Globus pallidus (tissue), 1 donor: ENCODE measurements at places on chromosomes 3 and 15.

- DNase-seq, result peak; percentile 2
Measured at GRCh38 chr3:106068381-106068780, 199.6 kb upstream of the CBLB start.

GRCh38 chr3:195021692-195022091, 249.3 kb downstream of the XXYLT1 start:
- DNase-seq, result no peak

- DNase-seq, result no peak
Measured at GRCh38 chr3:138219255-138219654, 32.2 kb downstream of the ARMC8 start.

DNA sequence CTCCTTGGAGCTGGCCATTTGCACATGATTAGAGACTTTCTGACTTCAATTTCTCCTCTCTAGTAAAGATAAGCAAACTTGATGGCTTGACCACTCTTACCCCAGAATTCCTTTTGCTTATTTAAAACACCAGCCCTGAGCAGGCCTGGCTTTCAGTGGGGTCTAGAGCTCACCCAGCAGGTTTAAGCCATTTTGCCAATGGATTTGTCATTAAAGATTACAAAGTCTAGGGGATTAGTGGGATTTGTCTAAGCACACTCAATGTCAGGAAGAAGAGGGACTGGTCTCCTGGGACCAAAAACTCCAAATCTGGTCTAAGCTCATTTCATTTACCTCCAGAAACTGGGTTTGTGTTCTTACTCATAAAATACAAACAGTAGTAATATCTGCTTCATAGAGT, 57.3 kb upstream of the SNTN start:
- DNase-seq, result no peak

DNA sequence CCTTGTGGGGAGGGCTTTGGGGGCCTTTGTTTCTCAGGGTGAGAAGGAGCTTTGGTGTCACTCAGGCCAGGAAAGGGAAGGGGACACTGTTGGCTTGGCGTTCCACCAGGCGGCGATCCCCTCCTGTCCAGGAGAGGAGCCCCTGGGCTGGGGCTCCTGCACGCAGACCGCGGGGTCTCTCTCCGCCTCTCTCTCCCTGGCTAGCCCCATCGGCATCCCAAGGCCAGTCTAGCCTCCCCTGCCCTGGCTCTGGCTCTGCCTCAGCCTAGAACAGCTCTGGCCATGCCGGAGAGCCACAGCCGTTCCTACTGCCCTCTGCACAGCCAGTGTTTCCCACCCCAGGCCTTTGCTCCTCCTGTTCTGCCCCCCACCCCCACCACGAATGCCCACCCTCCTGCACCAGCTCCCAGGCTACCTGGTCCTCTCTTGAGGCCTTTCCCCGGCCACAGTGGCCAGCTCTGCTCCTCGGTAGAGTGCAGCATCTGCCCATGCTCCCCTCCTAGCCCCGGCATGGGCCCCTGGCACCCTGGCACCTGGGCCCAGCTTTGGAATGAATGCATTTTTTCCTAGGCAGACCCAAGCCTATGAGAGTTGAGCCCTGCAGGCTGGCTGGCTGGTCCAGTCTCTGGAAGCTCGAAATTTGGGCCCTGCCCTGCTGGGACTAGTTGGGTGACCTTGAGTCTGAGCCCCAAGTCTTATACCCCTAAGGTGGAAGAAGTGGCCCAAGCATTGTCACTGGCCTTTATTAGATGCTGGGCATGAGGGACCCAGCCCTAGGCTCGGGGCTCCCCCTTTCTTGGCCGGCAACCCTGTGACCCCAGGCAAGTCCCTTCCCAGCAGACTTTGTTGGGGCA, 2.4 kb downstream of the PLXNA1 start:
- no peak for DNase-seq

GRCh38 chr15:68278345-68278594, 725 bp downstream of the FEM1B start:
- DNase-seq, result no peak

- no peak for DNase-seq
Measured at GRCh38 chr3:39671600-39671999, 137.8 kb upstream of the MYRIP start.

GRCh38 chr15:72179950-72180581, 17.5 kb downstream of the GRAMD2A start:
- peak; percentile 85 for DNase-seq

DNA sequence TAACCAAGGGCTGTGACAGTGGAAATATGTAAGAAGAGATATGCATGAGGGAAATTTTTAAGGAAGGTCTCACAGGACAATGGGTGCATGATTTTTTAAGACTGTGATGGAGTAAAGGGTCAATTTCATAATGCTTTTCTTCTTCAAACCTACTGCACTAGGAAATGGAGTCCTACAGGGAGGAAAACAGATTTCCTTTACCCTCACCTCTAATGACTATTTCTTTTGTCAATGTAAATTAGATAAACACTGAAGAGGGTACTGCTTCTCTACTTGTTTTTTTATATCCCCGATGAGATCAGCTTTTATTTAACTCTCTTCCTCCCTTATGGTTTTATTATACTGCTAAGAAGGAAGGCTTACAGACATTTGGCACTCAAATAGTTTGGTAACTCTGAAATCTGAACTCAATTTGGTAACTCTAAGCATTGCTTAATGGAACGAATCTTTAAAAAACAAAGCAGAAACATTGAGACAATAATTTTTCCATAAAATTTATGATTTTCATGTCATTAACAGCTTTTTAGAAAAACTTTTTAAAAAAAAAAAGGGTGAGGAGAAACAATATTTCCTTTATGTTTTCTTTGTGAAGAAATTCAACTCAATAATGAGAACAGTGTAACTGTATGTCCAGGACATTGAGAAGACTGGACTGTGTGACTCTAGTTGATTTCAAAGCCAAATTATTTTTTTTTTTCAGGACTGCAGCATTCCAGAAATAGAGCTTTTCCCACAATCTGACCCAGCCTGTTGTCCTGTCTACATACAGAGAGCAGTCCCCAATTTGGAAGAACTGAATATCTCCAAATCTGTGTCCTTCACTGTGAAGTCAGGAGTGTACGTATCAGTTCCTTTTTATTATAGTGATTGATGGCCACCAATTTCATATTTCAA, 64.4 kb downstream of the CRYBG3 start:
- no peak for DNase-seq

GRCh38 chr3:9040996-9041395, 77.7 kb upstream of the RAD18 start:
- no peak for DNase-seq

GRCh38 chr3:47163169-47164006, 525 bp downstream of the SETD2 start:
- DNase-seq, result peak; percentile 34

- no peak for DNase-seq
Measured at GRCh38 chr15:98866511-98866910, 141.1 kb downstream of the PGPEP1L start.

GRCh38 chr3:160607826-160608225, 42.5 kb upstream of the KPNA4 start:
- DNase-seq, result no peak

- DNase-seq, result no peak
Measured at GRCh38 chr3:28039829-28040228, 201.6 kb upstream of the CMC1 start.

DNA sequence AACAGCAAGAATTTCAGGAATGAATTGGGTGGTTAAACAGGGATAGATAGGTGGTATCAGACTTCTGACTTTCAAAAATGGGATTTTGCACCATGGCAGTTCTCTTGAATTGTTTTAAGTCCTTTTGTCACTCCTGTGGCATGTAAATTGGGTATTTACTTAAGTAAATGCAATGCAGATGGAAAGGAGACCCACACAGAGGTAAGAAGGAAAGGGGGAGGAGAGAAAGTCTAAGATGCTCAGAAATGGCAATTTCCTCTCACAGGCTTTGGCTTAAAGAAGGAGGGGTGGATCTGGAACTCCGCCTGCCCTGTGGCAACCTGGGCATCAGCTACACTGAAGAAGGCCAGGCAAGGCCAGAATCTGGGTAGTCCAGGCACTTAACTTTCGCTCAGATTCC, 197.1 kb upstream of the UBE2E1 start:
- DNase-seq, result no peak

- DNase-seq, result no peak
Measured at GRCh38 chr15:79804838-79805237, 92.0 kb downstream of the MTHFS start.

DNA sequence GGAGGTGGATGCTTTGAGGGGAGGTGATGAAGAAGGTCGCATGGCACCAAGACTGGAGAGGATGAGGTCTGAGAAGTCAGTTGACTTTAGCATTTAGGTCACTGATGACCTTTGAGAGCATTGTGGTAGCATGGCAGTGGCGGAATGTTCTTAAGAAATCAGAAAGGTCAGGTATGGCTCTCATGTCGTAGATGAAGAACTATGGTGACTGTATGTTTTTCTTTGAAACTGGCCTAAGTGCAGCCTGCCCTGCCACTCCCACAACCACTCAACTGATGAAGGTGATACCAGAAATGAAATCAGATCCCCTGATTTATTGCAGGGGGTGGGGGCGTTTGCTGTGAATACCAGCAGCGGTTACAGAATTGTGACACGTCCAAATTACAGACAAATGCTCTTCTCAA, 102.6 kb downstream of the ITPR1 start:
- DNase-seq, result no peak

GRCh38 chr3:101172516-101172915, 147.9 kb downstream of the IMPG2 start:
- DNase-seq, result no peak

DNA sequence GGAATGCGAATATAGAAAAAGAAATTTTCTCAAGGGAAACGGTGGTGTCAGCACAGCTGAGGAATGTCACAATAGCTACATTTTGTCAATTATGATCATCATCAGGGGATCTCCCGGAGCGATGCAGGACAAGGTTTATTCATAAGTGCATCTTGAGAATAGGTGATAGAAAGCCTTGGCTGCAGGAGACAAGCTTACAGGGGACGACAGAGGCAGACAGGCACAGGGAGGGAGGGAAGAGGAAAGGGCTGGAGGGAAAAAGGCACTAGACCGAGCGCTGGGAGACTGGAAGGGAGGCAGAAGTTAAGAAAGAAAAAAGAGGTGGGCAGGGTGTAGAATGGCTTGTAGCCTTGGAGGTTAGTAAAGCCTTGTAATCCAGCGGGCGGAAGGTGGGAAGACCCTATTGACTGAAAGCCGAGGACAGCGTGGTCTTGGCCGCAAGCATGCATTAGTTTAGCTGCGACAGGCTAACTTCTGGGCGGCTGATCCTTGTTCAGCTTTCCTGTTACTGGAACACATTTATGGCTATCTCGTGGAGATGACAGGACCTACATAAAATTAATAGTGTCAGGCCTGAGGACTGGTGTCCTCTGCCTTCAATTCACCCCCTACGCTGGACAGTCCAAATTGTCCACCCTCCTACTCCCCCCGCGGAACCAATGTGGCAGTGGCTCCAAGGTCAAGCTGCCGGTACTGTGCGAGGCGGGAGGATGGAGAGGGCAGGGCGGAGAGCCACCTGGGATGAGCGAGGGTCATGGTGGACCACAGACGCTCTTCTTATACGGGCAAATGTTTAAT, 1.4 kb upstream of the NECTIN3 start:
- DNase-seq, result peak; percentile 51

GRCh38 chr3:64422192-64422591, 196.9 kb upstream of the PRICKLE2 start:
- no peak for DNase-seq

DNA sequence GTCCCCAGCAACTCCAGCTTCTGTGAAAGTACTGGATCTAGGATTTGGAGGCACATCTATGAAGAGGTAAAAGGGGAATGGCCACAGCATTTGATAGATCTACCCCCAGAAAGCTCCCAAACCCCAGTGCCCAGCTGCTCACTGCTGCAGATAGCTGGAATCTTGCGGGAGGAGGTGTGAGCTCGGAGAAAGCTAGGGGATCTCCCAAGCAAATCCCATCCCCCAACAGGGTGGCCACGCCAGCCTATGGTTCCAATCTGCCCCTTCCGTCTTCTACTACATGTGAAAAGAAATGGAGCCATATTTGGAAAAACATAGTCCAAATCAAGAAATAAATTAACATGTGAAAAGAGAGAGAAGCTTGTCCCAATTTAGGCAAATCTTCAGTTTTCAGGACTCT, 42.0 kb downstream of the SEMA5B start:
- DNase-seq, result no peak

GRCh38 chr15:62612771-62613170, 429.8 kb upstream of the TPM1 start:
- no peak for DNase-seq

- no peak for DNase-seq
Measured at GRCh38 chr3:111675846-111676210, 80.7 kb upstream of the ZBED2 start.

DNA sequence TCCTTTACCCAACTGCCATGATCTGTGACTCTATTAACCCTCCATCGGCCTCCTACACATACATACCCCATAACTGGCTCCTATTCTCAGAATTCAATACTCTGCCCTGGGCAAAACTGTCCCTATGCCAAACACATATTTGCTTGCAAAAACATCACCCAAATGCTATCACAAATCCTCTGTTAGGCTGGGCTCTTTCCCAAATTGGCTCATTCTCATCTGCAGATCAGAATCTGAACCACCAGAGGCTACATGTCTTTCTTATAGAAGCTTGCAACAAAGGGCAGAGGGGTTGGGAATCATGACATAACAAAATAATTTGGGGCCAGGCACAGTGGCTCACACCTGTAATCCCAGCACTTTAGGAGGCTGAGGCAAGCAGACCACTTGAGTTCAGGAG, 45.4 kb upstream of the GOLM2 start:
- peak; percentile 26 for DNase-seq

DNA sequence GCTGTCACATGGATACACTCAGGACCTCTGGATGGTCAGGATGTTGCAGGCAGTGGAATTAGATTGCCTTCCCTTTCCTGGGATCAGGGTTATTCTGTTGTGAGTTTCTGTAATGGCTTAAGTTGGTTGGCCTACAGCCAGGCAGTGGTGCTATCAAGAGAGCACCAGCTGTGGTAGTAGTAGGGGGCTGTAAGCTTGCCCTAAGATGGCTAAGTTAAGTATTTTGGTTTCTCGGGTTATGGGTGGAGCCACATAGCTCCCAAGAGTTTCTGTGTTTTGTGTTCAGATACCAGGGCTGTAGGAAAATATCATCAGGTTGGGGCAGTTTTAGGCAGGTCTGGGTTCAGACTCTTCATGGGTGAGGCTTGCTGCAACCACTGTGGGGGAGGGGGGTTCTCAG, 59.6 kb downstream of the LEKR1 start:
- no peak for DNase-seq

DNA sequence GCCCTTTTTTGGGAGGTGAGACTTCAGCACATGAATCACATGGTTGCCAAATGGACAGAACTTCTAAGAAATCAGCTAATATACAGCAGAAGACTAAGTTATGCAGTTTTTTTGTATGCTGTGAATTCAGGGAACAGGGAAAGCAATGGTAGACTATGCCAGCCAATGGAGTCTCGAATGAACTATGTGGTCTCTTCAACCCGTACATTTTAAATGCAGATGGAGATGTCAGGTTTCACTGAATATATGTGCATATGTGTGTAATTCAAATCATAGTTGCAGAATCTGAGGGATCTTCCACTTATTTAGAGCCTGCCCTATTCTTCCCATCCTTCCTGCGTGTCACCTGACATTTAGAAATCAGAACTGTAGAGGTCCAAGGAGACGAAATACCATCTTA, 187.9 kb downstream of the SLCO3A1 start:
- no peak for DNase-seq

GRCh38 chr3:172707030-172707429, 3.8 kb downstream of the NCEH1 start:
- no peak for DNase-seq

- no peak for DNase-seq
Measured at GRCh38 chr15:40891810-40892446, 2.3 kb upstream of the VPS18 start.

- DNase-seq, result no peak
Measured at GRCh38 chr3:37601832-37602231, 259.8 kb upstream of the CTDSPL start.

GRCh38 chr3:160471892-160472291, 22.3 kb upstream of the TRIM59 start:
- DNase-seq, result no peak

GRCh38 chr3:108891833-108892232, 61.8 kb downstream of the GUCA1C start:
- no peak for DNase-seq
